ENCODE measurements at places on chromosomes 6 and 20. TPM values are rescaled to one million over a fixed set of nuclear protein-coding genes. Genes with fewer than 3 reads are reported as not detected.
A peak's percentile ranks its signal among the peaks of the same experiment; 100 is the strongest.

THBS2 gene
- polyA plus RNA-seq: 0.03 TPM

CLVS2 gene
- polyA plus RNA-seq: not detected

BTN1A1 gene
- 1.4 TPM for polyA plus RNA-seq

NOTCH4 gene
- 3.2 TPM for polyA plus RNA-seq

MAS1 gene
- polyA plus RNA-seq: not detected

DNA sequence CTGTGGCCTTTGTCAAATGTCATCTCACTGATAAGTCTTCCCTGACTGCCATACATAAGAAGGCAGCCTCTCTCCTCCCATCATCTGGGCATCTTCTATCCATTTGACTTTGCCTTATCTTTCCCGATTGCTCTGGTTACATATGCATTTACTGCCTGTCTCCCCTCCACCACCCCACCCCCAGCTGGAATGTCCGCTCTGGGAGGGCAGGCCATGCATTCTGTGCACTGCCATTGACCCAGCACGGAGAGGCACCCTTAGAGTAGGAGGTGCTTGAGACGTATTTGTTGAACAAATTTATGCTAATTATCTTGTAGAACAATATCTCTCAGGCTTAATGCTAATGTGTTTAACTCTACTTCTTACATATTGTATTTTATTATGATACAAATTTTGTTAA lies 183.9 kb upstream of the HDAC2 start:
- DNase-seq: no peak

- DNase-seq: no peak
Observed at GRCh38 chr6:84408028-84408427, 180.6 kb upstream of the CEP162 start.

DNA sequence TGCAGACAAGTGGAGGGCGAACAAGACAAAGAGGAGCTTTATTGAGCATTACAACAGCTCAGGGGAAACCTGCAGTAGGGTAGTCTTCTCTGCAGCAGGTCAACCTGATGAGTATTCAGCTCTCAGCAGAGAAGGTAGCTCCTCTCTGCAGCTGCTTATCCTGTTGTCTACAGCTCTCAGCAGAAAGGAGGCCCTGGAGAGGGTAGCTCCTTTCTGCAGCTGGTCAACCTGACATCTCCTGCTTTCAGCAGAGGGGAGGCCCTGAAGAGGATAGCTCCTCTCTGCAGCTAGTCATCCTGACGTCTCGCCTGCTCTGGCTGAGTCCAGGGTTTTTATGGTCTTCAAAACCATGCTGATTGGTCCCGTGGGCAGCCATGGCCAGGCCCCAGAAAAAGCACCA lies 113.6 kb downstream of the CD24 start:
- no peak for DNase-seq

- DNase-seq: peak; percentile 51
Observed at GRCh38 chr6:108874470-108875160, 26.4 kb downstream of the ARMC2 start.

GRCh38 chr6:129890164-129890563 lies 29.0 kb upstream of the TMEM244 start:
- DNase-seq: no peak

Data from GM12878 (cell line).